RWPE2 (cell line): ENCODE measurements at places on chromosomes 13 and 19.

DNA sequence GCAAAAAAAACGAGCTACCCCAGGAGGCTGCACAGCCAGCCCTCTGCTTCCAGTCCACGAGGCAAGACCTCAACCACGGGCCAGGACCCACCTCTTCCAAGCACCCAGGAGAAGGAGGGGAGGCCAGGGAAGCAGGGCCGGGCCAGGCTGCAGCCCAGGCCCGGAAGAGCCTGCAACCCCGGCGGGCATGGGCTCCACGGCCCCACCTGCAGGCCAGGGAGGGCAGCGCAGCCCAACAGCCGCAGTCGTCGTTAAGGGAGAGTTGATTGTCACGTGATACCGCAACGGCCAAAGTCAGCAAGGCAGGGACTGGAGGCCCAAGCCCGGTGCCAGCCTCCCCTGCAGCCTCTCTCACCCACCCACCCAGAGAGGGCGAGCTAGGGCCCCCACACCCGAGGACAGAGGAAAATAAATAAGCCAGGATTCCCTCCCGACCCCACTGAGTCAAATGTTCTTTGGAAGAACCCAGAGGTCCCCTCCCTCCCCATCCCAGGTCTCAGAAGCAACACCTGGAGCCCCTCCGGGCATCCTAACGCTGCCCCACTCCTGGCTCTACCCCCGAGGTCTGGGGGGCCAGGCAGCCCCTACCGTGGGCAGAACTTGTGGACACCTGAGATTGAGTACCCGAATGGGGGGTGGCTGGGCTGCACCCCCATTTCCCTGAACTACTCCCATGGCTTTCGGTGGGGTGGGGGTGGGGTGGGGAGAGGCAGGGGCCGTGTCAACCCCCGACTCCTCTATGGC, 5.2 kb upstream of the REXO1 start:
- no peak for DNase-seq

GRCh38 chr13:113041896-113042295, 63.7 kb upstream of the F7 start:
- no peak for DNase-seq

DNA sequence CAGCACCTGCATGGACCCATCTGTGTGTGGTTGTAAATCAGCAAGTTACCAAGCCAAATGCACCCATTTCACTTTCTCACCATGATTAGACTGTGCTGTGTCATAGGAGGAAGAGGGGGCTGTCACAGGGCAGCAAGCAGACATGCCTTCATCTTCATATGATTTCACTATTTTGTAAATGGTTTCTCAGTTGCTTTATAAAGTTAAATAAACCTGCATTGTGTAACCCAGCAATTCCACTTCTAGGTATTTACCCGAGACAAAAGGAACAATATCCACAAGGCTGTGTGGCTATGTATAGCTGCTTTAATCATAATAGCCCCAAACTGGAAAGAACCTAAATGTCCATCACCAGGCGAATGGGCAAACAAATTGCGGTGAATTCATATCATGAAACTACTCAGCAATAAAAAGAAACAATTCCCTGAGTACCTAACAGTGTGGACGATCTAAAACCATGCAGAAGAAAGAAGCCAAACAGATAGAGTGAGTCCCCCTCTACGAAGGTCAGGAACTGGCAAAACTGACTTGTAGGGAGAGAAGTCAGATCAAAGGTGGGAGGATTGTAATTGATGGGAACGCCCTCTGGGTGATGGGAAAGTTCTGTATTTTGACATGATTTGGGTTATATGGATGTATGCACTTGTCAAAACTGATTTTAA, 185.4 kb downstream of the COL4A1 start:
- DNase-seq, result no peak

GRCh38 chr13:29816715-29817114, 33.7 kb downstream of the UBL3 start:
- no peak for DNase-seq

- DNase-seq, result no peak
These were observed 68.7 kb downstream of the RAP2A start for GRCh38 chr13:97502706-97503105.

DNA sequence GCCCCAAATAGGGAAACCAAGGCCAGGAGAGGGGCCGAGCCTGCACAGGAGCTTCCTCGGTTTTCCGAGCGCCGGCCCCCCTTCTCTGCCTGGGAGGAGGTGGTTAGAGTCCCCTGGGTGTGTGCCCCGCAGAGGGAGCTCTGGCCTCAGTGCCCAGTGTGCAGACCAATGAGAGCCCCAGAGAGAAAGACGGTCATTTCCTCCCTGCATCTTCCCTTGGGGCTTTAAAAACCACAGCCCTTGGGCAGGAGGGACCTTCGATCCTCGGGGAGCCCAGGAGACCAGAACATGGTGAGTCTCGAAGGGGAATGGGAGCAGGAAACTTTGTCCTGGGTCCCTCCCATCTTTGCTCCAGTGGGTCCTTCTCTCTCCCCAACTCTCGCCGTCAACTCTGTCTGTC, at the start of gene C5AR1:
Gene C5AR1, plus strand, starts transcription at position 254 of the 400 bp plus-strand sequence. Its CDS starts 35 bp downstream, at position 289.
- no peak for DNase-seq

DNA sequence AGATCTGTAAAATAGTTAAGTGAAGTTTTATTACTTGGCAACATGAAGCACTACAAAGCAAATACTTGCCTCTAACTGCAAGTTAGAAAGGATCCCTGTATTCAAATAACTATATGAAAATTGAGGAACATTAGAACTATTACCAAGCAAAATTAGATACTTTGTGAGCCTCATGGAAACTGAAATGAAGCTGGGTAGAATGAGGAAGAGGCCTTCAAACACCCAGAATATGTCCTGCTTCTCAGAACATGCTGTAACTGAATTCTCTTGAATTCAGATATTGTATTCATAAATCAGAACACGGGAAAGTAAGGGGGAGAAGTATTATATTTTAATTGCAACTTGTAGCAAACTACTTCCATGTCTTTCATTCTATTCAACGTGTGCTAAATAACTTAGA, 947.9 kb downstream of the PCDH17 start:
- DNase-seq, result no peak

DNA sequence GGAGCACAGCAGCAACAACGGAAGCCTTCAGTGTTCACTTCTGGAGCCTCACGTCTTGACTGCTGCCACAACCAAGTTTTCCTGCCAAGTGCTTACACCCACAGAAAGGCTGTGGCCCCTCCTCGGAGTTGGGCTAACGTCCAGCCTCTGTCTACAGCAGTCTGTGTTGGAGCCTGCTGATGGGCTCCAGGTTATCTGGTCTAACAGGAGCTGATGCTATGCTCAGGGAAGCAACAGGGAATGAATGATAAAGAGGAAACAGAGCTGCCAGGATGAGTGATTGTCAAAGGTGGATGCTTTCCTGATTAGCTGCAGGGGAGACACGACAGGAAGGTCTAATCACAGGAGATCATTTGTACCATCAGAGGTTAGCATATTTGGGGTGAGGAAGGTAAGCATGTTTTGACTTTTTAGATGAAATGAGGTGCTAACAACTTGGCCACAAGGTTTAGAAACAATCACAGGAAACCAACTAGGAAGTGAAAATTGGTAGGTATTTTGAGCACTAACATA, 53.8 kb upstream of the RCBTB2 start:
- DNase-seq, result no peak

GRCh38 chr13:47213047-47213446, 316.2 kb upstream of the HTR2A start:
- no peak for DNase-seq

GRCh38 chr13:102703726-102704035, 8.8 kb upstream of the METTL21C start:
- no peak for DNase-seq

DNA sequence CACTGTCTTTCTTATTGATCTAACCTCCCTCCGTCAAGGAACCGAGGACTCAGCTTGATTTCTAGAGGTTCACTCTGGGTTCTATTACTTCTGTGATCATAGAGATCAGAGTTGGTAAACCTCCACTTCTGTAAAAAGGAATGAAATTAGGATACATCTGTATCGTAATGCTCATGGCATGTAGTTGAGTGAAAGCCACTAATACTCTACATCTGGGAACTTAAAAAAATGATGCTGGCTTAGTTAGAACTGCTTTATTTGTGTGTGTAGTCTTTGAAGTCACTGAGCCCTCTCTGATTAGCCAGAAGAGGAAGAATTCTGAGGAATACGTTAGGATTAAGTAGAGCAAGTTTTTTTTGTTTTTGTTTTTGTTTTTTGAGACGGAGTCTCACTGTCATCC, 140.8 kb downstream of the GGACT start:
- no peak for DNase-seq

DNA sequence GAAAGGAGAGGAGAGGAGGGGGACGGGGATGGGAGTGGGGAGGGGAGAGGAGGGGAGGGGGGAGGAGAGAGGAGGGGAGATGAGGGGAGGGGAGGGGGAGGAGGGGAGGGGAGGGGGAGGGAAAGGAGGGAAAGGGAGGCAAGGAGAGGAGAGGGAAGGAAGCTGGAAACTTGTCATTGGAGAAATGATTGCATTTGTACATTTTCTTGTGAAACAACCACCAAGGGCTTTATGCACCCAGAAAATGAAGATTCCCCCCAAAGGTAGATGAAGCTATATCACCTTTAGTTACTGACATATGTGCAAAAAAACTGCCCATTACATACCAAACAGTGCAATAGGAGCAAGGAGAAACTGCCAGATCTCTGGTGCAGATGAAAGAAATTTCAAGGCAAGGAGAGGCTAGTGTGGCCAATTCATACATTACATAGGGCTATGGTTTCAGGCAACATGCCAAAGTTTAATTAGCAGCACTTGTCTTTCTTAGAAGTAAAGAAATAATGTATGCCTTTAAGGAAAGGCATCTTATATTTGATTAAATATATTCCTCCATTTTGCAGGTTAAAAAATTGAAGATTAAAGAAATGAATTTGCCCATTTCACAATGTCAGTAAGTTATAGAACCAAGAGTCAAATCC, 49.5 kb upstream of the STK24 start:
- no peak for DNase-seq

DNA sequence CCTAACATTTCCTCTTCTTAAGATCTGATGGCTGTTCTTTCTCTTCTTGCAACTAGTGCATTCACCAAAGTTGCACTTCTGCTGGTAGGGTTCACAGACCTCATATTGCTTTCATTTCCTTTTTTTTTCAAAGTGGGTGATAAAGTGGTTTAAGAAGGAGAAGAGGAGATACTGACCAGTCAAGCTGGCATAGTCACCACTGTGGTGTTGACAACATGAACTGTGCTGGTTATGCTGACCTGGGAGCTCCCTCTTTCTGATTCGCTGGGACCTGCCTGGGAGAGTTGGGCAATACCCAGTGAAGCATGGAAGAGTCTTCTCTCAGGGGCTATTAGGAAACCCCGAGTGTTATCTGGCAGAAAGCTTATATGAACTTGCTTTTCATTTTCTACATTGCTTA, 222.9 kb downstream of the SLITRK5 start:
- no peak for DNase-seq

GRCh38 chr19:44792281-44792680, 14.6 kb downstream of the CBLC start:
- no peak for DNase-seq

DNA sequence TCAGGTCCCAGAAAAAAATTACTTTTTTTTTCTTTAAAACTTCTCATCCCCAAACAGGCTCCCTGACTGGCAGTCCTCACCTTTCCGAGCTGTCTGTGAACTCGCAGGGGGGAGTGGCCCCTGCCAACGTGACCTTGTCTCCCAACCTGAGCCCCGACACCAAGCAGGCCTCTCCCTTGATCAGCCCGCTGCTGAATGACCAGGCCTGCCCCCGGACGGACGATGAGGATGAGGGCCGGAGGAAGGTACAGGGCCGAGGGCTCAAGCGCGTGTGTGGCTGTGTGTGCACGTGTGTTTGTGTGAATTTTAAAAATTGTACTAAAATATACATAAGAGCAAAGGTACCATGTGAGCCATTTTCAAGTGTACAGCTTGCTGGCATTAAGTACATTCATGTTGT, 167.6 kb downstream of the STK24 start:
- DNase-seq, result no peak

DNA sequence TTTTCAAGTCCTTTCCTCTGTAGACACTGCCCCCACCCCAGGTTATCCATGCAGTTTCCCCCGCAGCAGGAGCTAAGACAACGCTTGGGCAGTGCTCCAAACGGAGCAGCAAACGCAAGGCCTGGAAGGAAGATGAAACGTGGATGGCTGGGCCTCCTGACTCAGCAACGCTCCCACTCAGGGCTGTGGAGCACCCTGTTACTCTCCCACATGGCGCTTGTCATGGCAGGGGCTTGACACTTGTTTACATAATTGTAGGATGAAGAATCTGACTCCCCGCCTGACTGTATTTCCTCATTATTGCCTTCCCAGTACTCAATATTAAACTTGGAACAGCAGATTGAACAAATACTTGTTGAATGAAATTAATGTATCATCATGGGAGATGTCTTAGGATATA, 799 bp upstream of the C1QTNF9B start:
- no peak for DNase-seq

GRCh38 chr19:29170554-29170953, 42.4 kb downstream of the UQCRFS1 start:
- DNase-seq, result no peak

- no peak for DNase-seq
These were observed 13.6 kb downstream of the HAUS8 start for GRCh38 chr19:17061691-17062090.

DNA sequence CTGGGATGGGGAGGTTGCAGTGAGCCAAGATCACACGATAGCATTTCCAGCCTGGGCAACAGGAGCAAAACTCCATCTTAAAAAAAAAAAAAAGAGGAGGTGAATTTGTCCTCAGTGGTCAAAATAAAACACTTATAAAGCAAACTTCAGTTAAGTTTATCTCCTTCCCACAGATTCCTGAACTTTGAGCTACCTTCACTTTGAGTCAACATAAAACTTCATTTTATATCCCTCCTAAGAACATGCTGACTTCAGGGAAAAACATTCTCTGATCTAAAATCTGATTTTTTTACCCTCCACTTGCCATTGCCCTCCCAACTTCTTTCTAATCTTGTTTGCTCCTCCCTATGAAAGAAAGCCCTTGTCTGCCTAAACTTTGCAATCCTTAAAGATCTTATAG, 59.0 kb downstream of the ZNF429 start:
- DNase-seq, result no peak

DNA sequence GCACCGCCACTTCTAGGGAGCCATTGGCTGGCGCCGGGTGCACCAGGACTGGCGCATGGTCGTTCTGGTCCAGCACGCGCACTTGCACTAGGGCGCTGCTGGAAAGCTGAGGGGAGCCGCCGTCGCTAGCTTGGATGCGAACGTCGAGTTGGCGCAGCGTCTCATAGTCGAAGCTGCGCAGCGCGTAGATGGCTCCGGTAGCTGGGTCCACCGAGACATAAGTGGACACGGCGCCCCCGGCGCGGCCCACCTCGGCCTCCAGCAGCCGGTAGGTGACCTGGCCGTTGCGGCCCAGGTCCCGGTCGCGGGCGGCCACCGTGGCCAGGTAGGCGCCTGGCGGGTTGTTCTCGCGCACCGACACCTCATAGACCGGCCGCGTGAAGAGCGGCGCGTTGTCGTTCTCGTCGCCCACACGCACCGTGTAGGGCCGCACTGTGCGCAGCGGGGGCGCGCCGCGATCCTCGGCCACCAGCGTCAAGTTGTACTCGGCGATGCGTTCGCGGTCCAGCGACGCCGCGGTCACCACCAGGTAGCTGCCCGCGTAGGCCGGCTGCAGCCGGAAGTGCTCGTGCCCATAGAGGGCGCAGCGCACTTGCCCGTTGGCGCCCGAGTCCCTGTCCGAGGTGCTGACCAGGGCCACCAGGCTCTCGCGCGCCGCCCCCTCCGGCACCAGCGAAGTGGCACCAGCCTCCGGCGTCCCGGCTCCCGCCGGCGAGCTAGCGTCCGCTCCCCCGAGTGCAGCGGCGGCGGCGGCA, 1.7 kb downstream of the PCDH8 start:
- DNase-seq, result no peak
